Fibroblast of skin of back (primary cell): ENCODE measurements at places on chromosomes 3 and 15.

- no peak for DNase-seq
These were observed 1.2 kb downstream of the RPL29 start for GRCh38 chr3:51994530-51994929.

DNA sequence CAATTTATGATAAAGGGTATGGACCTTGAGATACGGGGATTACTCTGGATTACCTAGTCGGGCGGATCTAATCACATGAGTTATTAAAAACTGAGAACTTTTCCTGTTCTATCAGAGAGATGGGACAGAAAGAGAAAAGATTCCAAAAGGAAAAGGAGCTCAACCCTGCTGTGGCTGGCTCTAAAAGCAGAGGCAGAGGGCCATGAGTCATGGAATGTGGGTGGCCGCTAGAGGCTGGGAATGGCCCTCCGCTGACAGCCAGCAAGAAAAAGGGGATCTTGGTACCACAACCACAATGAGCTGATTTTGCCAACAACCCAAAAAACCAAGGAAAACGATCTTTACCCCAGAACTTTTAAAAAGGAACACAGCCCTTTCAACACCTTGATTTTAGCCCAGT is 210.0 kb downstream of the MAGI1 start:
- peak; percentile 65 for DNase-seq

DNA sequence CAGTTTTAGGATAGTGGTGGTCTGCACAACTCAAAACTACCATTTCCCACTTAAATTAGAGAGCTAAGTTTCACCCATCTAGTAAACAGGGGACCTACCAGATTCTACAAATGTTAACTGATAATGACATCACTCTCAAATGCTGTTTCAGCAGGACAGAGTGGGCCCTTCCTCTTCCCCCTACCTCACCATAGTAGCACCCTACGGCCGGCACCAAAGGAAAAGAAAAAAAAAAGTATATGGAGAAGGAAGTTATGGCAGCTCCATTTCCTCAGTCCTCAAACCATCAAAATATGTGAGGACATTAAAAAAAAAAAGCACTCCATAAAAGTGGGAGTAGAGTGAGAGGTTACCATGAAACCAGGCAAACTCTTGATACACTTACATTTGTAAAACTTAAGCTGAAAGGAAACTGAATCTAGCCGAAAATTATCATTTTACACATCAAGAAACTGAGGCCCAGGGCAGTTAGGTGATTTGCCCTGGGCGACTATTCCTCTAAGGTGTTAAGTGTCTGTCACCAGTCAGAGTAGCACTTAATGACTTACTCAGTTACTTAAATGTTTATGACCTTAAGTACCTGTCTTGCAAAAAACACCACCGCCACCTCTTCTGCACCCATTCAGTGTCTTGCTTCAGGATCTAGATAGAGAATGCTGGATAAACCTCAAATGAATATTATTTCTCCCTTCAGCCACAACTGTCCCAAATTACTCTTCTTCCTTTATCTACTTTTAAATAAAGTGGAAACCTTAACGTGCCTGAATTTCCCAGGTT is 2.7 kb downstream of the MSL2 start:
- peak; percentile 23 for DNase-seq

DNA sequence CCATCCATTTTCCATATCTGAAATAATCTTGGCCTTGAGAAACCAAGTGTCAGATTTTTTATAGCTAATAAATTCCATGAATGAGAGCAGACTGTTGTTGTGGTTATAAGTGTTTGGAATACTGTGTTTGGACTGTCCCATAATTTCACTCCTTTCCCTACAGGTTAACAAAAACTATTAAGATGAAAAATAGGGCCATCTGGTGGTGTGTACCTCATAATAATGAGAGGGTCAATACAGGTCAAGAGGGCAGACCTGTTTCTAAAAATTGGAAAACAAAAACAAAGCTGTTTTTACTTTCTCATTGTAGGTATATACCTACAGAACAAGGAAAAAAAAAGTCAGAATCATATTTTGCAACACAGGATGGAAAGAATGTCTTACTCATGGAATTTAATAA is 553.8 kb upstream of the SGO1 start:
- DNase-seq, result no peak

DNA sequence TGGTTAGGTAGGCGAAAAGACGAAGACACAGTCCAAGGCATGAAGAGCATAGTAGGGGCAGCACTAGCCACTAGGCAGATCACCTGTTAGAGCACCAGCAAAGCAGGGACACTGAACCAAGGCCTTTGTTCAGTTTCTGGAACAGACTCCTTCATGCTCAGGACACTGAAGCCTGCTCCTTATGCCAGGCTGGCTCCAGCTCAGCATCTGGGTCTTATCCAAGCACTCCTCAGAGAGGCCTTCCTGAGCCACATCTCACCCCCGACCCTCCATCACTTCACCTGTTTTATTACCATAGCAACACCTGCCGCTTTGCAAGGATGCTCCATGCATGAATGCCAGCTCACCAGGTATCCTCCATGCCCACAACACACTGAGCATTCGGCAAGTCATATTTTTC is 206.3 kb upstream of the CHRNA7 start:
- no peak for DNase-seq
